Caudate nucleus (tissue), 63 donors: ENCODE measurements at places on chromosomes 12 and 14.

DNA sequence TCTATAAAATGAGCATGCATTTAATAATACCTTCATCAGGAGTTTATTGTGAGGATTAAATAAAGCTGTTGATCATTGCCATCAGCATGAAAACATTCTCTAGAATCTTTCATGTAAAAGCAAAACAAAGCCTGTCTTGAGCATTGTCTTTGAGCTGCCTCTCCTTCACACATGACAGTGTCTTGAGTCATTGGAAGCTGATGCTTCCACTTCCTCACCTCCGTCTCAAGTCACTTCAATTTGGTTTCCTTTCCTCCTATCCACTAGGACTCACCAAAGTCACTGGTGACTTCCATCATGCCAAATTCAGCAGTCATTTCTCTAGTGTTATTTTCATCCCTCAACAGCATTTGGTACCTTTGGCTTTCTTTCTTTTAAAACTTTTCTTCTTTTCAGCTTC lies 31.6 kb upstream of the MYBPC1 start:
- no peak for DNase-seq

GRCh38 chr12:57489157-57489641 lies 1.3 kb downstream of the MARS1 start:
- no peak for DNase-seq

GRCh38 chr12:65929641-65930040 lies 105.4 kb downstream of the HMGA2 start:
- DNase-seq: no peak

GRCh38 chr12:1947081-1947480 lies 28.6 kb upstream of the CACNA2D4 start:
- no peak for DNase-seq

DNA sequence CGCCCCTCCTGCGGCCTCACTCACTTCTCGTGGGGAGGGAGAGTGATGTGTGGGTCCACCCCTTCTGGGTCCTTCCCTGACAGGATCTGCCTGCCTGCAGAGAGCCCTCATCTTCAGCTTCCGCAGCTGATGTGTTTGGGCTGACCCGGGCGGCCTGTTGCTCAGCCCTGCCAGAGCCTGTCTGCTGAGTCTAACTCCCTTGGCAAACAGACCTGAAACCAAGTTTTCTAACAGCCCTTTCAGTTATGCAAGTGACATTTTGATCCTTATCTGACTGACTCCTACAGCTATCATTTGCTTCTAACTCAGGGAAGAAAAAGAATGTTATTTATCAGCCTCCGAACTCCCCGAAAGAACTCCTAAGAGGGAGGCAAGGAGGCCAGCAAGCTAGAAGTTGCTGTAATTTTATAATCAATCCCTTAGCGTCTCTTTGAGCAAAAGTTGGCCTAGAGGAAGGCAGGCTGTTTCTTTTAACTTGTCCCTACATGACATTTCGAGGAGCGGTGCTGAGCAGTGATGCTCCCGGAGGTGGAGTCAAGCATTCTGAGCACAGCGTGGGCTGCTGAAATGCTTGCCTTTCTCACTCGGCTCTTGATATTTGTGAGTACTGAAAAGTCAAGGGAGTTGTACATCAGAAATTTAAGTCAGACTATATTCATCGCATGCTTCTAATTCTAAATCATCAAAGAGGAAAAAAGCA lies 31.5 kb upstream of the CACNA2D4 start:
- DNase-seq: no peak

GRCh38 chr12:9363145-9363544 lies 154.9 kb upstream of the PZP start:
- DNase-seq: no peak

- peak; percentile 52 for DNase-seq
Measured at GRCh38 chr14:71438684-71439083, 493.5 kb upstream of the RGS6 start.

DNA sequence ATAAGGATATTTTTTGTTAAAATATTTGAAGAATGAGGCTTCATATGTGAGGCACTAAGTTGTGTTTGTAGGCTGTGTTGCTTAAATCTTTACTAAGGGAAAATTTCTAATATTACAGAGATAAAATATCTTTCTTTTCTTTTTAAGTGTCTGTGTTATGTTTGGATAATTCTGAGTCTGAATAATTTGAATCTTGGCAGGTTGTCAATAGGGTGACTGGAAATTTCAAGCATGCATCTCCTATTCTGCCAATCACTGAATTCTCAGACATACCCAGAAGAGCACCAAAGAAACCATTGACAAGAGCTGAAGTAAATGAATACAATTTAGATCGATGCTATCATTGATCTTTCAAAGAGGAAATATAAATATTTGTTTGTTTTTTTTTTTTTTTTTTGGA lies 29.4 kb downstream of the TMPO start:
- no peak for DNase-seq

DNA sequence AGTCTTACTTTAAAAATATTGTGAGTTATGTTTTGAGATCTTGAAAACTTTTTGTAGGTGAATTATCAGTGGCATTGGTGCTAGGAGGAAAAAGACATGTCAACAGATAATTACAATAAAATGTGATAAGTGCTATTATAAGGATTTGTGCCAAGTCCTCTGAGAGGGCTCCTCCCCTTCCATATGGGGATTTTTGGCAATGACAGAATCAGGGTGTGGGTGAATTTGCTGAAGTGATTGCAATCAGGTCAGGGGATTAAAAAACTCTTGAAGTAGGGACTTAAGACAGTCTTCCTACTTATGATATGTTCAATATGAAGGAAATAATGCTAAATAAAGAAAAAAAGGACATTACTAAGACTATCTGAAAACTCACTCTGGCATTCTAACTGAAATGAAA lies 122.5 kb downstream of the SLC15A5 start:
- no peak for DNase-seq

DNA sequence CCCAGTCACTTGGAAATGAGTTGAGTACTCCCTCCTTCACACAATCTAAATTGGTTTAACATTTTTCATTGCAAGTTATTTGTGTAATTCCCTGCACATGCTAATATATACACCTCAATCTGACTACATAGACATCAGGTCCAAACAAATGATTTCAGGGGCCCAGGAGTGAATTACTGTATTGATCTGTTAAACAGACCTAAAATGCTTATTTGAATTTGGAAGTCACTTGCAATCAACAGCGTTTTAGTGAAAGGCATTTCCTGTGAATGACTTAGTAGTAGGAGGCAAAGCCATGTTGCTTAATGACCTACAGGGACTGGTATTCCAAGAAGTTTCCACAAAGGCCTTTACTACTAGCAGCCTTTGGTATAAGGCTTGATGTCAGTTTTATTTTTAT lies 22.6 kb upstream of the SLC15A5 start:
- DNase-seq: no peak

DNA sequence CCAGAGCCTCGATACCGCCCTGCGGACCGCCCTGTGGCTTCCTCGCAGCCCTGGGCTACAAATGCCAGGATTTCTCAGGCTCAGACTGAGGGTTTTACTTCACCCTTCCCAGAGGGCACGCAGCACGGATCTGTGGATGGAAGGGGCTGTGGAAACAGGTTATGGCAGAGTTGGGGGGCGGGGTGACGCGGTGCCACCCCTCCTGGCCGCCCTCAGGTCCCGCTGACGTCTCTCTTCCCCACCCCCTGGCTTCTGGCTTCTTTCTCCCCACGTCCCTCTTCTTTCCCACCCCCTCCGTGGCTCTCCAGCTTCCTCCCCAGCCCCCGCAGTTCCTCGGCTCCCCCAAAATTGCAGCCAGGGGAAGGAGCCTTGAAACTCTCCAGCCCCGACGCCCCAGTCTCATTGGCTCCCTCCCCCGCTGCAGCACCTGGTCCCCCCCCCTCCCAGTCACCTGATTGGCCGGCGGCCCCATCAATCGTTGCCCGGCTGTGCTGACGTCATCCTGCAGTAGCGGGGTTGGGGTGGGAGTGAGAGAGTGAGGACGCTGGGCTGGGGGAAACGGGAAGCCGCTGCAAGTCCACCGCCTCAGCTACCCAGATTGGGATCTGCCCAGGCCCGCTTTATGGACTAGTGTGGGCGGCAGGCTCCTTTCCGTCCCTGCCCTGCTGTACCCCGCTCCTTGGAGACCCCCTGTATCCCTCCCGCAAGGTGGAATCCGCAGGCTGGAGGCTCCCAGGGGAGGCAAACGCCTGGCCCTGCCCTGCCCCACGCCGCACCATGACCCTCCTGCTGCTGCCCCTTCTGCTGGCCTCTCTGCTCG lies at the start of gene CLSTN3:
CLSTN3 (plus strand) TSS at position 500 of the 820 bp plus-strand sequence; CDS start at position 778, 278 bp downstream.
- peak; percentile 51 for DNase-seq

DNA sequence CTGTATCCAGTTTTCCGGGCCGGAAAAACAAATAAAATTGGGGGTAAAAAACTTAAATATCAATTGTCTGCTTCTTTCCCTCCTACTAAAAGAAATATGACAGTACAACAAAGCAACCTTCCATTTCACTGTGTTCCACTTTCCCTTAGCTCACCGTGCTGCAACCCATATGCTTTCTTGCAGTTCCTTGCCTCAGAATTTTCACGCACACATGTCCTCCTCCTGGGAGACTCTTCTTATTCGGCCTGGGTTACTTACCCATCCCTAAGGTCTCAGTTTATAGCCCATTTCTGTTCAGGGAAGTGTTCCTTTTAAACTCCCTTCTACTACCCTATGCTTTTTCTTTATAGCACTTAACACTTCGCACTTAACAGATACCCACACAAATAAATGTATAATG lies 4.5 kb upstream of the MAGOHB start:
- no peak for DNase-seq

DNA sequence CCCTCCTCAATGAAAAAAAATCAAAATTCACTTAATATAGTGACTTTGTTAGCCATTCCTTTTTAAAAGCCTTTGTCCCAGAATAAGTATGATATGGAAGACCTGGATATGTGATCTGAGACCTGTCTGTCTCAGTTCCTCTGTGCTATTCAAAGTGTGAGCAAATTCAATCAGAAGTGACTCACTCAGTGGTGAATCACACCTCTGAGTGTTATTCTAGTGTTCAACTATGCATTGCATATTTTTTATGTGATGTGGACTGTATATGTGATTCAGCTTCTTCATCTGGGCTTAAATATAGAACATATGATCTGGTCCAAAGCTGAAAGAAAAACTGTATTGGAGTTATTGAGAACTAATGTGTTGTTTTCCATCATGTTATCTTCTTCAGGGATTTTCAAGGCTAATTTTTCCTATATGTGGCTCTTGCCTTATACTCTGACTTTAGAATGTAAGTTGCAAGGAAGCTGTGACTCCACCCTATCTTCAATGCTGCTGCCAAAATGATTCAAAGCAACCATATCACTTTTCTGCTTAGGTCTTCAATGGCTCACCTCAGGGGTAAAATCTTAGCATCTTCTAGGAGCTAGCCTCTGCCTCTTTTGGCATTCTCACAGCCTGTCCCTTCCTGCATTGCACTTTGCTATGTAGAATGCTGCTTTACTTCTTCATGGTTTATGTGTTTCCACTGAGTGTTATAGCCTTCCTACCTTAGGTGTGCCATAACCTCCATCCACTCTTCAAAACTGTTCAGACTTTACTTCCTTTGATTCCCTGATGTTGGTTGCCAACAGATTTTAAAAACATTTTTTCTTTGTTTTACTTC lies 169.8 kb downstream of the OTOGL start:
- DNase-seq: no peak

DNA sequence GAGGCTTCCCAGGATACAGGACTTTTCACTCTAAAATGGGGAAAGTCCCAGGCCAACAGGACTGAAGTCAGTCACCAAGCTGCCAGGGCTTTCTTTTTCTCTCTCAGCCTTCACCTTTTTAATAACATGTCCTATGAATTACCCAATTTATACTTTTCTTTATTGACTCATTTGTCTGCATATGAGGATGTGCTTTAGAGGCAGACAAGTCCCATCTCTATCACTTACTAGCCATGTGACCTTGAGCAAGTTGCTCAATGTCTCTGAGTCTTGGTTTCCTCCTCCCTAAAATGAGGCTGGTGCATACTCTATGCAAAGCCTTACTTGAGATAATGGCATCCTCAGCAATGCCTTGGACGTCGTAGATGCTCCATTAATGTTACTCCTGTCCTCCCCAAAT lies 98.1 kb upstream of the TMPO start:
- DNase-seq: no peak

- no peak for DNase-seq
Measured at GRCh38 chr12:77087427-77087826, 22.1 kb upstream of the E2F7 start.

DNA sequence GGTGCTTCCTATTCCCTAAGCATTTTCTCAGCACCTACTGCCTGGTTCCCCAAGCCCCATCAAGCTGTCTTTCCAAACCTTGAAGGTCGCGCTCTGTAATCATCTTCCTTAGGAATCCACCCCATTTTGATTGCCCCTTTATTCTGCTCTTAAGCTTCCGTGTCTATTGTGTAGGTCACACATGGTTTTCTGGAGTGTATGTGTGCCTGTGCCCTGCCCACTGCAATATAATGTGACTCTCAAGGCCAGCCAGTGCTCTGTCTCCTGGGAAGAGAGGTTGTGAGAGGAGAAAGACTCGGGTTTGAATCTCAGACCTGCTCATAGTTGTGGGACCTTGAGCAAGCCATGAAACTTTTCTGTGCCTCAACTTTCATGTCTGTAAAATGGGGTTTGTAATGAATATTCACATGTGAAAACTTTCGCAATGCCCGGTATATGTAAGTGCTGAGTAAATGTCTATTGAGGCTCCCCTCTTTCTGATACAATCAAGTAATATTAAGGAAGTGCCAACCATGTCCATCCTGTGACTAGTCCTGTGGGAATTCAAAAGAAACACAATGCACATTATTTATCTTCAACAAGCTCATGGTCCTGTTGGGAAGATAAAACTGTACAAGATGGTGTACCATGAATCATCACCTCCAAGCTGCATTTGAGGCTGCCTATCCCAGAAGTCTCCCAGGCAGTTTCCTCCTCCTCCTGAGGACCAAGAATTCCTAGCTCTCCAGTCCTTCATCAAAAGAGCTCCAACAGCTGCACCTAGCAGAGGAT lies 774 bp upstream of the KRT75 start:
- DNase-seq: no peak

- no peak for DNase-seq
Measured at GRCh38 chr14:75361751-75362433, 65.9 kb upstream of the JDP2 start.

DNA sequence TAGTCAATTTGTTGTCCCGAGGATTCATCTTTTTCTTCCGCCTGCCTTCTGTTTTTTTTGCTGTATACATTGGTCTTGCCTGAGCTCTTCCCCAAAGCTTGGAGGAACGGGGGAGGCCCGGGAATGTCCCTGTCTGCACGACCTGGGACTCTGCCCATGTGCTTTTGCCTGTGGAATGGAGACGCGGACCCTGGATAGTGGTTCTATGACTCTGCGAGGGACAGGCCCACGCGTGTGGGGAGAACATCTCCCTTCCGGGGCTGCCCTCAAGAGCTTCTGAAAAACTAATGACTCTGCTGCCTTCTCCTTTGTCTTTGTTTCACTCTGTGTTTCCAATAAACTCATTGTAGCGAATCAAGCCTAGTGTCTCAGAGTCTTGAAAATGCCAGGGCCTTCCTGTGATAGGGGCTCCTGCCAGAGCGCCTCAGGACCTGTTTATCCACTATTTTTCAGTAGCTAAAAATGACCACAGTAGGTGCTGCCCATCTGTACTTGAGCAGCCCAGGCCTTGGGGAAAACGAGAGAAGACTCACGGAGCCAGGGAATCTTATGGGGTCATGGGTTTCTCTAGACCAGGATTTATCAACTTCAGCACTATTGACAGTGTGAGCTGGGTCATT lies 12.3 kb downstream of the KRT83 start:
- no peak for DNase-seq

GRCh38 chr12:108839890-108840230 lies 17.5 kb downstream of the SSH1 start:
- DNase-seq: no peak
